Activated effector memory CD4-positive, alpha-beta T cell treated with Interleukin-2 at 50 U/mL for 16 hours (primary cell): ENCODE measurements at places on chromosomes 16 and 17.

GRCh38 chr16:74582970-74583369 lies 23.9 kb downstream of the GLG1 start:
- DNase-seq = no peak

DNA sequence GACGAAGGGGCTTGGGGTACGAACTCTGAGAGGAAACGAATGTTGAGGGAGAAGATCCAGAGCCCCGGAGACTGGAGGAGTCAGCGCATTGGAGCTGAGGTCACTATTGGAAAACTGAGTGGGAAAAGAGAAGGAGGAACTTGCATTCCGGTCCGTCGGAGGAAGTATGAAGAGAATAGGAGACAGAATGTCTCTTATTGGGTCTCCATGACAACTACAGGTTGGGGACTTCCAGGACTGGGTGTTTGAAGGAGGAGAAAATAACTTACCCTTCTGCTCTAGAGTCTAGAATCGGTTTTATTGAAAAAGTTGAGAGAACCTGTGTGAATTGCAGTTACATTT lies 537 bp downstream of the GOSR1 start:
- no peak for DNase-seq

DNA sequence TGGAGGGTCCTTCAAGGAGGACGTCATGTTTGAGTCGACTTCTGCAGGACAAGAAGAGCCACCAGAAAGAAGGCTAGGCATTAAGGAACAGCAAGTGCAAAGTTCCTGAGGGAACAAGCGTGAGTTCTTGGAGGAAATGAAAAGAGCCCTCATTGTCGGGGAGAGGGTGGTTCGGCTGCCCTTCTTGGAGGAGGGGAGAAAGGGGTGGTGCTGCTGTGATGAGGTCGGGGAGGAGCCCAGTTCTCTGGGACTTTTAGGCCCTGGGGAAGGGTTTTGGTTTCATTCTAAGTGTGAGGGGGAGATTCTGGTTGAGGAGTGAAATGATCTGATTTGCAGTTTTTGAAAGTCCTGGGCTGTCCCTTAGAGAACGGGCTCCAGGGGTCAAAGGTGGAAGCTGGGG lies 4.1 kb downstream of the BICDL2 start:
- DNase-seq = no peak

DNA sequence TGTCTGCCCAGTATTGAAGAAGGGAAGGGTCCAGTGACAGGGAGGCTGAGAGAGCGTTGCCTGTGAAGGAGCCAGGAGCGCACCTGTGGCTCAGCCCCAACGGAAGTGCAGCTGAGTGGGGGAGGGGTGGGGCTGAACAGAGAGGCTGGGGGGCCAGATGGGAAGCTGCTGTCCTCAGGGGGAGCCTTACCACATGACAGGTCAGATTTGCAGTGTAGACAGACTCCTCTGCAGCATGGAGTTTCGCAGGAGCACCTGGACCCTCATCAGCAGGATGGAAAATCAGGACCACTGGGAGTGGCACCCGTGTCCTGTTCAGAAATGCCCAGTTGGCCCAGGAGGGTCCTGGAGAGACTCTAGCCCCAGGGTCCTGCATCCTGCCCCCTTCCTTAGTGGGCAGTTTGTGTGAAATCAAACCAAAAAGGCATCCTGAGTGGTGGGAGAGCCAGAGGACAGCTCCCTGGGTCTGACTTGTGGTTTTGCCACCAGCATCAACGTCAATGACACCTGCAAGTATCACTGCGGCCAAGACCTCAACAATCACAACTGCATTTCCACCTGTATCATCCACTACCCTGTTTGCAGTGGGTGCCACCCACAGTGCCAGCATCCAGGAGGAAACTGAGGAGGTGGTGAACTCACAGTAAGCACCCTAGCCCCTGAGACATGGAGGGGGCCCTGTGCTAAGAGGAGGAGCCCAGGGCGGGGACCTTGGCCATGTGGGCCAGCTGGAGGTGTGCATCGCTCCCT lies 7.8 kb downstream of the CD300A start:
- DNase-seq = no peak

DNA sequence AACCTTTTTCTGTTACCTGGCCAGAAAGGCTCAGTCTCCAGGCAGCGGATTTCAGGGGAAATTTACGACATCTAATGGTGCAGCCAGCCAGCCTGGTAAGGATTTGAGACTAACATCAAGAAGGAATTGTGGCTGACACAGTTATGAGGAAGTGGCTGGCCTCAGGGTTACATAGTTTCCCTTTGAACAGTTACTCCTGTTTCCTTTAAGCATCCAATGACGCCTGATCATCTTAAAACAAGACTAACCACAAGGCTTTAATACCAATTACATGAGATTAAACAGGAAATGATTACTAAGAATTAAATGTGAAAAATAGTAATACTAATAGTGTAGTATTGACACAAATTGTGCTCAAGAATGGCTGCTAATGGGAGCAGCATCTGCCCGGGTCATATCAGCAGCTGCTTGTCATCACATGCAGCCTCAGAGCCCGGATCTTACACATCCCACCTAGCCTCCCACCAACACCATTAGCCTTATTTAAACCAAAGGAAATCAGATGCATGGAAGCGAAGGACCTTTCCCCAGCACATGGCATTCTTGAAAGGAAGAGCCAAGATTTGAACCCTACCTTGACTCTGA lies 431.8 kb downstream of the PMP22 start:
- DNase-seq = no peak

GRCh38 chr17:71234349-71234748 lies 886.5 kb upstream of the SOX9 start:
- DNase-seq = no peak
